CD4-positive, alpha-beta T cell treated with Interferon alpha-2 for 1 hour (primary cell): ENCODE measurements at places on chromosomes 5 and 9.

GRCh38 chr5:153498516-153498915 is 8.0 kb downstream of the GRIA1 start:
- no peak for DNase-seq

GRCh38 chr5:131466171-131466766 is 168.8 kb downstream of the RAPGEF6 start:
- DNase-seq: no peak

GRCh38 chr9:132216861-132217619 is 55.2 kb downstream of the NTNG2 start:
- no peak for DNase-seq

- no peak for DNase-seq
These were observed 584.6 kb upstream of the CDH18 start for GRCh38 chr5:20572614-20573013.

GRCh38 chr5:103938146-103938695 is 375.6 kb upstream of the NUDT12 start:
- no peak for DNase-seq

GRCh38 chr5:166926138-166926537 is 1365.3 kb upstream of the WWC1 start:
- no peak for DNase-seq

- no peak for DNase-seq
These were observed 186.8 kb upstream of the SLC27A6 start for GRCh38 chr5:128778474-128778873.

GRCh38 chr5:81909677-81910076 is 62.1 kb upstream of the ATG10 start:
- no peak for DNase-seq

GRCh38 chr5:7474821-7475403 is 79.0 kb downstream of the ADCY2 start:
- DNase-seq: no peak

GRCh38 chr9:71758277-71758676 is 10.0 kb downstream of the CEMIP2 start:
- no peak for DNase-seq

- DNase-seq: no peak
These were observed 46.0 kb downstream of the SHB start for GRCh38 chr9:38022995-38023394.

DNA sequence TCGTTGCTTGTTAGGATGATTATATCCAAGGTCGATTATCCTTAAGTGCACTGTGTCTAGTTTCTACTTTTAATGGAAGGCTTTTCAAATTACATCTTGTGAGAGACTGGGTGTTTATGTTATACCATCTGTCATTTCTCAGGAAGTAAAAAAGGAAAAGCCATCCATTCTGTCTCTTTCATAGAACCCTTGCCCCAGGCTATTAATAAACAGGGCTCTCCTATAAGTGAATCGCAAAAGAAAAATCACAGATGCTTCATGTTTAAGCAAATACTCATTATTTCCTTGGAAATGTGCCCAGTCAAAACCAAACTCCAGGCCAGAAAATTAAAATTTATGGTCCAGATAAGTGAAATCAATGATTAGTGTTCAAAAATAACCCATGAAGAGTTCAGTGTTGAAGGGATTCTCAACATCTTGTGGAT is 58.1 kb downstream of the STARD4 start:
- no peak for DNase-seq

- no peak for DNase-seq
These were observed 151.6 kb downstream of the FOCAD start for GRCh38 chr9:20835377-20836286.

GRCh38 chr5:125874717-125875116 is 548.5 kb upstream of the GRAMD2B start:
- no peak for DNase-seq

GRCh38 chr5:87094833-87095232 is 172.8 kb upstream of the RASA1 start:
- DNase-seq: no peak

- DNase-seq: peak; percentile 62
These were observed 1.2 kb upstream of the GCNT4 start for GRCh38 chr5:75053304-75054133.

DNA sequence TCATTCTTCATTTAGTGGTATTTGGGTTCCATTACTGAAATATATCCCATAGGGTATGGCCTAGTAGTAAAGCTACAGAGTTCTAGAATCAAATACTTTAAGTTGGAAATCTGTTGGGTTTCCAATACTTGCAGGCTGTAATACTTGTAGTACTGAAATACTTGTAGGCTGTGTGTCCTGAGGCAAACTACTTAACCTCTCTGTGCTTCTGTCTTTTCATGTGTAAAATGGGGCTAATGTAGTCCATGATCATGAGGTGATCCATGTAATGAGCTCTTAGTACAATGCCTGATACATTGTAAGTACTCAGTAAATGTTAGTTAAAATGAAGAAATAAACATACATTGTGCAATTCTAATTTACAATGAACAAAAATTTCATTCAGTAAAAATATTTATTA is 368.9 kb downstream of the CSNK1G3 start:
- DNase-seq: no peak

- no peak for DNase-seq
These were observed 50.6 kb downstream of the PCSK5 start for GRCh38 chr9:75941066-75941465.

DNA sequence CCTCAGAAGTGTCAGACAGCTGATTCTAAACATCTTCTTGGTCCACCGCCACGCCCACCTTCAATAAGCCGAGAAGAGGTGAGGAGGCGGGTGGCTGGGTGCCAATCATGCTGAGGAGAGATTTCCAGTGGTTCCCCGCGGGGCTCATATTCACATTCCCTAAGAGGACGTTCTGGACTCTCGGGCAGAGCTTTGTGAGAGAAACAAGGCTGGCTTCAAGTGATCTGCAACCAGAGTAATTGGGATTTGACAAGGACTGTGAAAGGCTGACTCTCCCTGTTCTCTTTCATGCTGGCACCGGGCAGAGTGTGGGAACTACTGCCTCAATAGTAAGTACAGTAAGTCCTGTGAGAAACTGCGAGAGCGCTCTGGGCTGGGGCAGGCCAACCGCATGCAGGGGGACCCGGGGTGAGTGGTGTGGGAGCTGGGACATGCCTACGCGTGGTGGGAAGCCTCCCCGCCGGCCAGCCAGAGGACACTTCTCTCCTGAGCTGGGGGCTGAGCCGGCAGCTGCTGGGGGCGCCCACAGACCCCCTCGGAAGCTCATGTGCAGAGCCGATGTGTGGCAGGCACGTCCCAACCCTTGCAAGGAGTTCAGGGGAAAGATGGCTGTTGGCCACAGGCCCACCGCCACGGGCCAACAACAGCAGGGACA is 110.9 kb downstream of the LIFR start:
- no peak for DNase-seq

DNA sequence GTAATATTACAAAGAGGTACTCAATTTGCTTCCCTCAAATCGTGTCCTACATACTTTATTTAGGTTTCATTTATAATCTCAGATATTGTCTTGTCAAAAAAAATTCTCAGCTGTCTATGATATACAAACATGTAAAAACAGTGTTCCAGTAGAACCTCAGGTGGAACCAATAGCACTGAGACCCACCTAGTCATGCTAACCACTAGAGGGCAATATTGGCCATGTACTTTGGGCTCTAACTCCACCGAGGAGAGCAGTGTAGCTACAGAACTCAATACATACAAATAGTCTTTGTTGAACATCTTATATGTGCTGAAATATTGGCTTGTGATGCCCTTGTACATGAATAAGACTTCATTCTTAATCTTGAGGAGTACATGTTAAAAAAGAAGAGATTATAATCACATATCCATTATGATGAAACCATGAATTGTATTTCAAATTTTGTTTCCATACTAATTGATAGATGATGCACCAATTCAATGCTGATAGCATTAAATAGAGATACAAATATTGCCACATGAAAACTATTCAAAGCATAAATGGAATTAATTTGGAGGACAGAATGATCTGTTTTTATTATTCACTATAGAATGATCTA is 71.2 kb upstream of the CNTLN start:
- no peak for DNase-seq

DNA sequence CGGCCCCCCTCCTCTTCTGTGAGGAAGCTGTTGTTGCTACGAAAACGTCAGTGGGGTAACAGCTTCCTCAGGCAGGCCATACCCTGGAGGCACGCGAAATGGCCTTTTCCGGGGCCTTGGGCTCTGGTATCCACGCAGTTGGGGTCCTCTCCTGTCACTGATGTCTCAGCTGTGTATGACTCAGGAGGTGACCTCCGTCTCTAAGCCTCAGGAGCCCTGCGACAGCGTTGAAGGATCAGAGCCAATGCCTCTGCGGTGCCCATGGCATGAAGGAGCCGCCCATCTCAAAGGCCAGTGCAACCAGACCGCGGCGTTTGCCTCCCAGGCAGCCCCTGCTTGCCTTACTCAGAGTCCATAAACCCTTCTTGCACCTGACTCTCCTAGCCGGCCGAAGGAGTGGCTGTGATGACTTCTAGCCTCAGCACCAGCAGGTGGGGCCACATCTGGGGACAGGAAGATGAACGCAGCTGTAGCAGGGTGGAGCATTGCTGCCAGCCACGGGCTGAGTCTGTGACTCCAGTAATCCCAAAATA is 1.0 kb upstream of the MXD3 start:
- DNase-seq: no peak
